Renal cortex interstitium (tissue), 15 donors: ENCODE measurements at places on chromosomes 16 and 17.

- DNase-seq: no peak
Measured at GRCh38 chr16:70594569-70594968, 51.8 kb upstream of the IL34 start.

DNA sequence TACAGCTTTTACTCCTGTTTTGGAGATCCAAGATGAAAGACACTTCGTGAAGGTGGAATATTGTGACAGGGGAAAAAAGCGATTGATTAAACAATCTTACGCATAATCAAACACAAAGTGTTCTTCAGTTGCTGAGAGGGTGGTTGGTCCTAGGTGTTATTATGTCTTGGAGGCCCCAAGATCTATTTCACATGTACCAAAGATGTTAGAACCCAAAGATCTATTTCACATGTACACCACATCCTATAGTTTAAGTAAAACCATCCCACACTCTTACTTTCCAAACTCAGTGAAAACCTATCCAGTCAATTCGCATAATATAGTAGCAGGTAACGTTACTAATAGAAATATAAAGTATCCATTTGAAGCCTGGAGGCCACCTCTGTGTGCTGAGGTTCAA is 242.6 kb upstream of the MAF start:
- DNase-seq: no peak

DNA sequence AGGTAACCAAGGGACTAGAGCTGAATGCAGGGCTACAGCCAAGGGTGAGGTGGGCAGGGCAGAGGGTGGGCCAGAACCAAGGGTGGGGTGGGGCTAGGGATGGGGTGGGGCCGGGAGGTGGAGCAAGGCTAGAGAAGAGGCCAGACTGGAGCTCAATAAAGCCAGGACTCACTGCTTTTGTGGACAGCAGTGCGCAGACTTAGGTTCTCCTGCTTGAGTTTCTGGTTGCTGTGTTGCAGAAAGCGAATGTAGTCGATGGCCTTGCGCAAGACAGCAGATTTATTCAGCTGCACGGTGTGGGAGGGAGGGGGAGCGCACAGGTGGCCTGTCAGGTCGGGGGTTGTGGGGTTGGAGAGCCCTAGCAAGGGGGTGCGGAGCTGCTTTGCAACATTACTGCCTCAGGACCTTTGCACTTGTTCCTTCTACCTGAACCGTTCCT is 18.7 kb downstream of the SREBF1 start:
- no peak for DNase-seq

- no peak for DNase-seq
Measured at GRCh38 chr17:74752415-74752814, 4.0 kb downstream of the NHERF1 start.

- DNase-seq: no peak
Measured at GRCh38 chr17:63838631-63839171, 3.8 kb downstream of the SMARCD2 start.

- DNase-seq: peak; percentile 61
Measured at GRCh38 chr17:76736349-76737081, 616 bp downstream of the SRSF2 start.

- DNase-seq: peak; percentile 63
Measured at GRCh38 chr17:4899341-4900230, at the start of gene C17orf107. TSS of gene C17orf107 (plus strand) at chr17:4899536. CDS start at chr17:4899763, 227 bp downstream.

GRCh38 chr17:21457051-21458026 is 81.2 kb downstream of the KCNJ12 start:
- peak; percentile 80 for DNase-seq
